ENCODE measurements at places on chromosomes 12 and 14. TPM values are rescaled to one million over a fixed set of nuclear protein-coding genes. Genes with fewer than 3 reads are reported as not detected.

- DNase-seq, result no peak
Measured at GRCh38 chr14:50020184-50020583, 96.2 kb downstream of the VCPKMT start.

Gene INSM2
- 0.07 TPM for total RNA-seq

- DNase-seq, result no peak
Measured at GRCh38 chr12:57934819-57935218, 6.5 kb upstream of the ATP23 start.

Gene SLC16A7
- 29.2 TPM for total RNA-seq

Gene KRT77
- total RNA-seq, result not detected

- DNase-seq, result no peak
Measured at GRCh38 chr12:32336261-32336660, 63.1 kb upstream of the FGD4 start.

- DNase-seq, result peak; percentile 3
Measured at GRCh38 chr12:25806271-25806670, 152.2 kb upstream of the RASSF8 start.

Gene PLCZ1
- total RNA-seq, result not detected

DNA sequence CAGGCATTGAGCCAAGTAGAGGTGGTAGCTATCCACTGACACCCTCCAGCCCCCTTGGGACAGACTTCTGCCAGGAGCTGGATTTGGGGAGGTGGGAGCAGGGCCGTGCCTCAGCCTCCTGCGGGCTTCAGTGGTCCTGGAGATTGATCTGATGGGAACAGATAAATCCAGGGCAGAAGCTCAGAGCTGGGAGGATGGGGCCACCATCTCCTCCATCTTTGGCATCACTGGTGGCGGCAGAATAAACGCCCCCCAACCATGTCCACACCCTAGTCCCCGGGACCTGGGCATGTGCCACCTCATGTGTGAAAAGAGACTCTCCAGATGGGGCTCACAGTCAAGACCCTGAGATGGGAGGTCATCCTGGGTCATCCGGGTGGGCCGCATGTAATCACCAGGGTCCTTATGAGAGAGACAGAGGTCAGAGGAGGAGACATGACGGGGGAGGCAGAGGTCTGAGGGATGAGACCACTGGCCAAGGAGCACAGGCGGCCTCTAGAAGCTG lies 209.6 kb upstream of the RTL1 start:
- no peak for DNase-seq

Gene ACVRL1
- total RNA-seq, result not detected

Gene ARL1
- total RNA-seq, result 23.5 TPM

GRCh38 chr12:124651516-124652273 lies 84.3 kb upstream of the NCOR2 start:
- DNase-seq, result no peak

DNA sequence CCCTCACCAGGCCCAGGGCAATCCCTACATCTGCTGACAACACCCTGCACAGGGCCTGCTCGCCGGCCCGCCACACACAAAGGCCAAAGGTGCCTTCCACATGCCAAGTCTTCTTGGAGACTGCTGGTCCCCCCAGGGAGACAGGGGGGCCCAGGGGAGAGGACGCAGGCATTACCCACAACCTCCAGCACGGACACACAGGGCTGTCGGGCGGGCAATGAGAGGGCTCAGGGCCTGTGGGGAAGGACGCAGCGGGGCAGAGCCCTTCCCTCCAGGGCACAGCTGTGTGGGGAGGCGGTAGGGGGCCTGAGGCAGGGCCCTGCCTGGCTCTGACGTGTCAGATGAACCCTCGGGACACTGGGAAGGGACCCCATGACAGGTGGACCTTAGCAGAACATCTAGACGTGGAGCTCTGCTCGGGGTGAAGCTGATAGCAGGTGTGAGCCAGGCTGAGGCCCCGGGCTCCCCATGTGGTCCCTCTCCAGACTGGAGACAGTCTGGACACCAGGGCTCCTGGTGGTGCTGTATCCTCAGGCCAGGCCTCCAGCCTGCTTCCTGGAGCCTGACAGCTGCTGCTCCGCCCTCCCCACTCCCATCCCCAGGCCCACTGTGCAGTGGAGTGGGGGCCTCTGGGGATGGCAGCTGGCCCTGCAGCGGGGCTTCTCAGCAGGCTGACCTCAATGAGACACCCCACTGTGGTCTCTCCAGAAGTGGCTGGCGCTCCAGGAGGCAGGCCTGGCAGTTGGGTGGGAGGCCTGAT lies 31.6 kb upstream of the NUDT14 start:
- DNase-seq, result no peak

- DNase-seq, result no peak
Measured at GRCh38 chr12:3326156-3326849, 164.7 kb upstream of the PRMT8 start.

DNA sequence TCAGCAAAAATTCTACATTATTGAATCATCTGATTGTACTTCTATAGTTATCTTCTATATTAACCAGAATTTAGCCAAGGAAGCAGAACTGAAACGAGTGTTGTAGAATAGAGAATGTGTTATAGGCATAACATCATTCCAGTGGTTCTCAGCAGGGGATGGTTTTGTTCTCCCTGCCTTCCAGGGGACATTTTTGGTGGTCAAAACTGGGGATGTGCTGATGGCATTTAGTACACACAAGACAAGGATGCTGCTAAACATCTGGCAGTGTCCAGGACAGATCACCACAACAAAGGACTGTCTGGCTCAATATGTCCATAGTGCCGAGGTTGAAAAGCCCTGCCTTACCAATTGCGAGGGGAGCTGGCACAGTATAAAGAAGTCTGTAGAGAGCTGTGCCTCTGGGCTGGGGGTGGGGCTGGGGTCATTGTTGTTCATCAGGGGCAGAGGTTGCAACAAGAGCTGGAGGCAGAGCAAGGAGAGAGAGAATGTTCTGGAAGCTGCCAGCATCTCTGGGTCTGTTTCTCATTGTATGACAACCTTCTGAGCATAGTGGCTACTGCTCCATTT lies 1472.8 kb downstream of the AACS start:
- DNase-seq, result no peak

GRCh38 chr12:57744194-57744776 lies 554 bp upstream of the TSPAN31 start:
- DNase-seq, result no peak

Gene VDR
- 92.4 TPM for total RNA-seq

Gene CCDC197
- 0.20 TPM for total RNA-seq

DNA sequence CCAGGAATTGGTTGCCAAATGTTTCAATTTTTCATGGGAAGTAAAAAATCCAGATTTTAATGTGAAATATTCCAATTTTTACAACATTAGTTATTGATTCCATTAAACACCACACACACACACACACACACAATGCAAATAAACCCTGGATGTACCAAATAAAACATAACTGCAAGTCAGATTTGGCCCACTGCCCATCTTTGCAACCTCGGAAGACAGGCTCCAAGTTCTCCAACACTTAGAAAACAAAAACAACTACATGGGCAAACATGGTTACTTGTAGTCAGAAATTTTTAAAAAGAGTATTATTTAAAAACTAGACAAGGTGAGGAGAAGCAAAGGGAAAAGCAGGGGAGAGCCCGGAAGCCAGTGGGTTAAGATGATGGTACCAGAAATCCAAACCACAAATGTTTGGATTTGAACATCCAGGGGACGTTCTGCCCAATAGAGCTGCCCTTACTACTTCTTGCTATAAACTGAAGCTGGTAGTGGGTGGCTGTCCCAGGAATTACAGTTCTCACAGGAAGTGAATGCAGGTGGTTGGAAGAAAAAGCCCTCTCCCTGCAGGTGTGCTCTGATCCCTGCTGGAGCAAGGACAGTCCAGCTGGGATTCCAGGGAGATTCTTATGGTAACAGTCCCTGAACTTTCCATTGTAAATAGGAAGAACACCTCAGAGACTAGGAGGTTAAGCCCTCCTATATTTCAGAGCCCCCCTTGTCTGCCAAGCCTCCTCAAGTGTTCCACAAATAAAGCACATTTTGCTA lies 111.7 kb downstream of the SLC25A21 start:
- DNase-seq, result no peak

- no peak for DNase-seq
Measured at GRCh38 chr12:131510431-131510830, 200.5 kb upstream of the SFSWAP start.

Gene DPPA3
- not detected for total RNA-seq

DNA sequence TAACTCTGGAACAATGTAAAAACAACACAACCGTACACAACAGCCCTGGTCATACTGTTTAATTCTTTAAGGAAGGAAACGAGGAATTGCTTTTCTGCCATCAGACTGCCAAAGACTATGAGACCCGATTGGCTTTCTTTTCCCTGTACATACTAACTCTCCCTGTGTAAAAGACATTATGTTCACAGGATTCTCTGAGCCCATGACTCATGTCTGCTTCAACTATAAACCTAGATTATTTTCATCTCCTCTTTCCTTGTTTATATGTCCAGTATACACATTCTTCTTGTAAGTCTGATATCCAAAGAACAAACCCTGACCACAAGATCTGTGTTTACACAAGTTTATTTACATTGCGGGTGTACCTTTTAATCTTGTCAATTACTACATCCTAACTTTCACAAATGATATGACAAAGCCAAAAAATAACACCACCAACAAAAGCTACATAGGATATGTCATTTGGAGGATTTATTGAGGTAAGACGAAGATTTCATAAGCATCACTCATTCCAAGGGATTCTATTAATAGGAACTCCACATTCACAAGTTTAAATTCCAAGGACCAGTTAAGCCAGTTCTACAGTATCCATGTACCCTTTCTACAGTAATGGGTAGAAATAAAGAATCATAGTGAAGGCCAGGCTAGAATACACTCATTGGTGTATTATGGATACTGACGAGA lies 67.3 kb downstream of the STXBP6 start:
- DNase-seq, result no peak

Gene RBP5
- not detected for total RNA-seq

- DNase-seq, result no peak
Measured at GRCh38 chr12:28937196-28937595, 211.9 kb upstream of the FAR2 start.

Gene PGF
- 0.46 TPM for total RNA-seq

Gene REC8
- total RNA-seq, result 48.7 TPM

- DNase-seq, result no peak
Measured at GRCh38 chr12:92408072-92408900, 262.6 kb upstream of the BTG1 start.

- no peak for DNase-seq
Measured at GRCh38 chr14:95468448-95469133, 47.9 kb downstream of the SYNE3 start.

Gene ERBB3
- 0.34 TPM for total RNA-seq

Gene OTUB2
- total RNA-seq, result 2.3 TPM

- DNase-seq, result no peak
Measured at GRCh38 chr12:92707926-92708325, 5.1 kb downstream of the PLEKHG7 start.

DNA sequence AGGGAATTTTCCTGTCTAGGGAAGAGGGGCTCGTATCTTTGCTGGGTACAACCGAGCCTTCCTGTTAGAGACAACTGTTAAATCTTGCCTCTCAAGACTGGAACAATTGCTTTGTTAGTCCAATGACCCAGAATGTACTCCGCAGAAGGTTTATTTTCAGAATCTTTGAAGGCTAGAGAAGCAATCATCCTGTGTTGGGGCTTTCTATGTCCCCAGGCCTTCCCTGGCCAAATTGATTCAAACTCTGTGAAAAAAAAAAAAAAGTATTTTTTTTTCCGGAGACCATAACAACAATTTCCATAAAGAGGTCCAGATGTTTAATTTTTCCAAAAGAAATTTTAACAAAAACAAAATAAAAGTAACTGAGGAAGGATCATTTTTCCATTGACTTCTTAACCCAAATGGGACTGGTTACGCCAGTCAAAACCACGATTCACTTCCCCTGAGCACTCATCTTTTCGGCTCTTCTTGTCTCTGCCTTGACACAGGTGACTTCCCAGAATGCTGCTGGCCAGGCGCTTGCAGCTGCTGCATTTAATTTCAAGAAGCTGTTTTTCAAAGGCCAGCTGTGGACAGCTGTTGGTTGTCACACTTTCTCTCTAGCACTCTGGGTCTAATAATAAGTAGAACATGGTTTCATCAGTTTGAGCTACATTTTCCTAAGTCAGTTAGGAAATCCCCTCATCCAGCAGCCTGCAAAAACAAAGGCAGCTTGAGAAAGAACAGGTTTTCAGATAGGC lies 81.6 kb upstream of the MANSC4 start:
- no peak for DNase-seq

DNA sequence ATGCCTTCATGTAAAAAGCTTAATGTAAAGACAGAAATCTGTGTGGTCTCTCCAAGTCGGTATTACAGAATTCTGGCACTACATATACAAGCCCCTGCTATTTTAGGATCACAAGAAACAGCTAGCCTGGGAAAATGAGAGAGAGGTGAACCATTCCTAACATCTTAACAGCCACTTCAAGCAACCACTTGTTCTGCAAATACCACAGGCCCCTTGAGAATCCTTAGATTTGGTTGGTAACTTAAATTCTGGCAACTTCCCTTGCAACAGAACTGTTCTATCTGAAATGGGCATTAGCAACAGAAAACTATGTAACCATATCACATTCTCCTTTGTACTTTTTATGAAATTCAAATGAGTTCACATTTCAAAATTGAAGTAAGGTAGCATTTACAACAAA lies 68.5 kb downstream of the SPPL3 start:
- DNase-seq, result no peak

DNA sequence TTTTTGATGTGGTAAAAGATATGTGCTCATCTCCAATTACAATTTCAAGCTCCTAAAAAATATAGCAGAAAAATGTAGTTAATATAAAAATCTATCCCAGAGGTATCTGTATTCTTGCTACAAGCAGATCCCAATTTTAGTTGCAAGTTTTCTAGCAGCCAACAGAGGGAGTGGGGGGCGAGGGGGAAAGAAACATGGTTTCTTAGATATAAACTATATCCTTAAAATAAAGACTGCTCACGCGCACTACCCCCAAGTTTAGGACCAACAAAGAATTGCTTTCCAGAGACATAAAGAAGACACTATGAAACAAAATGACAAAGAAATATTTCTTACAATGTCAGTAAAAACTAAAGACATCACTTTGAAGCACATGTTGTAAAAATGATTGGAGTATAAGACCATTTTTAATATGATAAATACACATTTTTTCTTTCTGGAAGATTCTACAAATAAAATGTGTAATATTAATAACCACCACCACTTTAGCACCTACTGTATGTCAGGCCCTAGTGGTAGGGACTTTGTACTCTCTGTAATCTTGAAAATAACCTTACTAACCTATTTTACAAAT lies 5.4 kb downstream of the MAGOHB start:
- DNase-seq, result no peak

Gene SLC6A15
- not detected for total RNA-seq

GRCh38 chr12:132597333-132598316 lies 12.8 kb downstream of the LRCOL1 start:
- no peak for DNase-seq

Gene ANG
- total RNA-seq, result 4.1 TPM

Gene APOLD1
- 6.5 TPM for total RNA-seq

DNA sequence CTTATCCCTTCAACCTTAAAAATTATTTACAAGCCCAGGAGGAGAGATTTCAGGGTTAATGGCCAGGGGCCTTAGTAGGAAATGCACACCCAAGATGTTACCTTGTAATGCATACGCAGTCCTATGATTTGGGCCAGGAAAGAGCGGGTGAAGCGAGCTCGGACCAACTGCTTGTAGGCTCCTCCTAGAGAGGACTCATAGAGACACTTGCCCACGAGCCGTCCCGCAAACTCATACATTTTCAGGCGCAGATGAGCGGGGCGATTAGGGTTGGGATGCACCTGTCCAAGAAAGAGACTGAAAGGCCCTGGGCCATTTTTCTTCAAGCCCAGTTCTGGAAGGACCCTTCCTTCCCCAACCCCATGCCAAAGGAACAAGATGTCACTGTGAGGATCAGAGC lies 43.0 kb downstream of the AREL1 start:
- DNase-seq, result no peak

GRCh38 chr12:19739195-19739776 lies 300.0 kb downstream of the AEBP2 start:
- DNase-seq, result peak; percentile 25

Gene TAS2R43
- 0.30 TPM for total RNA-seq

All from activated naive CD4-positive, alpha-beta T cell treated with anti-CD3 and anti-CD28 coated beads, Interleukin-2, amount 50 U/mL, for 72 hours (primary cell).